Right renal pelvis (tissue), 4 donors: ENCODE measurements at places on chromosomes 3 and 15. TPM values are rescaled to one million over a fixed set of nuclear protein-coding genes. Genes with fewer than 3 reads are reported as not detected.
A peak's percentile ranks its signal among the peaks of the same experiment; 100 is the strongest.

DNA sequence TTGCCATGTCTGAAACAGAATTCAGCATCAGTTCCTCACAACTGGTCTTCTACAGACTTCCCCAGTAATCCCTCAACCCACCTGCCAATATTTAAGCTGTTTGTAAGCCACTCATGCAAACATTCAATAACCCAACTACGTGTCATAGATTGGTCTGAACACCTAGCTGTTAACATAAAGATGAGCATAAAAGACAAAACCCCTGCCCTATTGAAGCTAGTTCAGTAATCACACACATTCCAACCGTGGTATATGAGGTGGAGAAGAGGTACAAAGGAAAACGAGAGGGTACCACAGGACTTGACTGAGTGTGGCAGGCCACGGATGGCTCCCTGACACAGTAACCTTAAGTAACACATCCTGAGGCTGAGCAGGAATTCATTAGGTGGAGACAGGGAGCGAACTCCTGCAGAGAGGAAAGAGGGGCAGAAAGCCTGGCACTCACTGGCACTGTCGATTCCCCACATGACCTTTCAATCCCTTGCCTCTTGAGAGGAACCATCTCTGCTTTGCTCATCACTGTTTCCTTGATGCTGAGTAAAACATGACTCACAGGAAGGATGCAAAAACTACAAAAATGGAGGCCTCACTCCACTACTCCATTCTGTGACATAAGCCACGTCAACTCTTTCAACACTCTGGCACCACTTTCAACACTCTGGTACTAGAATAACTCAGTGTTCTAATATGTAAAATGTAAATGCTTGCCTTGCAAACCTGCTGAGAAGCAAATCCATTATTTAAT is 31.3 kb downstream of the RPN1 start:
- no peak for DNase-seq

DNA sequence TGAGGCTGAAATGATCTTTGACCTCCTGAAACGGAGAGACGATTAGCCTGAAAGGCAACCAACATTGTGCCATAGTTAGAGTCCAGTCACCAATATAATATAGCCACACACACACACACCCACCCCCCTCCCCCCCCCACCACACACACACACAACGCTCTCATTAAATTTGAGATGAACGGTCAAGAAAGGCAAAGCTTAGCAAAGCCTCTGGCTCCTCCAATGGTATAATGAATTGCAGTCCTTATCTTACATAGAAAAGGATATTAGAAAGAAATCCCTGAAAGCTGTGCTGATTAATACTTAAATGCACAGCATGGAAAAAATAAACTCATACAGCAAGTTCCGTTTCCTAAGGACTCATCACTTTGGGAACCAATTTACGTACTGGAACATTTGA is 876 bp upstream of the ZNF385D start:
- DNase-seq, result no peak

GRCh38 chr3:169613895-169614294 is 49.6 kb downstream of the MECOM start:
- DNase-seq, result no peak

- DNase-seq, result no peak
Observed at GRCh38 chr15:90866800-90867199, 1.6 kb upstream of the FURIN start.

CYP1A2 gene
- 0.08 TPM for polyA plus RNA-seq

DNA sequence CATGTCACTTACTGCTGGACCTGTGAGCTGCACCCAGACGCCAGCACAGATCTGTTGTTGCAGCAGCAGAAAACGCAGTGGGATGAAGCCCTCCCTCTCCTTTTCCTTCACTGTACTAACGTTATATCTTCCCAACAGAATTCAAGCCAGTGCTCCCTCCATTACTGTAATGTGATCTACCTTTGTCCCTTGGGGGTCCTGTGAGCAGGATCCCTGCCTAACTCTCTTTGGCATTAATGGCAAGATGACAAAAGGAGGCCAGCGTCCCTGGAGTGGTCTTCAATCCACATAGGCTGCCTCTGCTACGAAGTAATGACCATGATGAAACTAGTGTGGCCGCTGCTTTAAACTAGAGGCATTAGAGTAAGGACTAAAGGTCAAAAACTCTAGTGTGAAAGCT is 69.3 kb upstream of the SOX14 start:
- DNase-seq, result no peak

SKIL gene
- polyA plus RNA-seq, result 39.4 TPM

DNA sequence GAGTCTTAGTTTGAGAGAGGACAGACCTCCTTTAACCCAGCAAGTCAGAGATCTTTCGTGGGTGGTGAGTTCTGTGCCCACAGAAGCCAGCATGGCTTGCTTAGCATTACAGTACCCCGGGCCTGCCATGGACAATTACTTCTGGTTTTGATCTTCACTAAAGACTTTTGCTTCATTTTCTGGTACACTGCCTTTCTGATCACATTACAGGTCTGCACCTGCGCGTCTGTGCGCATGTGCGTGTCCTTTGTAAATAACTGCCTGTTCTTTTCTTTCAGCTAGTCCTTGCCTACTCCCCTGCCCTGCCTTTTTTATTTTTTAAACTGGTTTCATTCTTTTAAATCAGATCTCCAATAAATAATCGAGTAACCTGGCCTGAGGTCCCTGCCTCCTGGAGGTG is 57.1 kb upstream of the CMTM8 start:
- DNase-seq, result no peak

FGF12 gene
- 7.5 TPM for polyA plus RNA-seq

GRCh38 chr3:124837730-124838186 is 49.4 kb downstream of the ITGB5 start:
- DNase-seq, result no peak

DNA sequence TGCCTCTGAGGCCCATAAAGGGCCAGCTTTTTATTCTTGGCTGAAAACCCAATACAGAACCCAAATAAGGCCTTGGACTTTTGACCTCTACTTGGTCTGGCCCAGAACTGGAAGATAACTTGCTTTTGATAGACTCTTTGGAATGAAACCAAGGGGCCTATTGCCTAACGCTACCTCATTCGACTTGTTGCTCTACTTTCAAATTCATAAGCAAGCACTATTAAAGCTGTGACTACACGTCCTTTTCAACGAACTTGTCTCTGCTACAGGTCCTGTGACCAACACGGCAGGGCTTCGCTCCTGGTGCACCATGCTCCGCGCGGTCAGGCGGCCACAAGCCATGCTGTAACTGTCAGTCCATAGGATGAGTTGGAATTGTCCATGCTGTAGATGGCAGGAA is 385.4 kb downstream of the MFSD1 start:
- DNase-seq, result no peak

GRM2 gene
- 0.56 TPM for polyA plus RNA-seq

GRCh38 chr15:101121511-101122090 is 130.2 kb downstream of the CHSY1 start:
- DNase-seq, result peak; percentile 53

GRCh38 chr3:71797455-71797854 is 12.5 kb upstream of the PROK2 start:
- no peak for DNase-seq

CLDN16 gene
- 45.0 TPM for polyA plus RNA-seq

DHX36 gene
- 88.6 TPM for polyA plus RNA-seq

MST1R gene
- 1.4 TPM for polyA plus RNA-seq

DNA sequence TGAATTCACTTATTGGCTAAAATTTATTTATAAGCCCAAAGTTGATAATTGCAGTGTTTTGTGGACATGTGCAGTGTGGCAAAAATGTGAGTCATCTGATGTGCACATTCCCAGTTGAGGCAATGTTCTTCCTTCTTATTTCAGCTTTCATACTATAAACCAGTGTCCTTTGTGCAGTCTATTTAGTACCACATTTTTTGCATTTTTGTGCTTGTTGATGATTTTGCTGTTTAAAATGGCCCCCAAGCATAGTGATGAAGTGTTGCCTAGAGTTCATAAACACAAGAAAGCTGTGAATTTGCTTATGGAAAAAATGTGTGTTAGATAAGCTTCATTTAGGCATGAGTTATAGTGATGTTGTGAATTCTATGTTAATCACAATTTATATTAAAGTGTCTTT is 19.4 kb upstream of the IL20RB start:
- no peak for DNase-seq

GRCh38 chr3:192514081-192514753 is 213.1 kb downstream of the FGF12 start:
- DNase-seq, result peak; percentile 67

GRCh38 chr3:192947421-192947820 is 29.8 kb upstream of the MB21D2 start:
- DNase-seq, result no peak

GRCh38 chr3:59285560-59285959 is 235.7 kb upstream of the CFAP20DC start:
- no peak for DNase-seq

DNA sequence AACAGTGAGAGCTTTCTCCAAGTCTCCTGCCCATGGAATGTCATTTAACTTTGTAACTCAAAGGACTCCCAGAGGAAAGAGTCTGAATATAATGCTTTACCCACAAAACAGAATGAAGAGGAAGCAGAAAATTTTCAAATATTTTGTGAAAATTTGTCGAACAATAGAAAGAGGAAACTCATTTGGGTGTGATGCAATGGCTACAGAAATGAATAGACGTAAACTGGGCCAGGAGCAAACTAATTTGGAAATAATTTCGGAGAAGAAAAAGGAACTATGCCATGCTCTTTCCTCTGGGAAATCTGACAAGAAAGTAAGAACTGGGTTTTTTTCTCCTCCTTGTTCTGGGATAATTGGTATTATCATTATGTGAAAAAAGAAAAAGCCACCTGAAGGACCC is 11.2 kb upstream of the SUMF1 start:
- DNase-seq, result no peak

DNA sequence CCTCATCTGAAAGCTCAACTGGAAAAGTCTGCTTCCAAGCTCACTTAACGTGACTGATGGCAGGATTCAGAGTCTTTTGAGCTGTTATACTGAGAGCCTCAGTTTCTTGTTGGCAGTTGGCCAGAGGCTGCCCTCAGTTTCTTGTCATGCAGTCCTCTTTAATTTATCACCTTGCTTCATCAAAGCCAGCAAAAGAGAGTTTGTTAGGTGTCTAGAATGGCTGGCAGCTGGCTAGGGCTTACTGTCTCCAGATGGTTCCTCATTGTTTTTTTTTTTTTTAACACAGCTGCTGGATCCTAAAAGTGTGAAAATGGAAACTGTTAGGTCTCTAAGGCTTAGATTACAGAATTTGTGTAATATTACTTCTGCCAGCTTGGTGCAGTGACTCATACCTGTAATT is 310.6 kb downstream of the PDCD6IP start:
- no peak for DNase-seq

NAALADL2 gene
- polyA plus RNA-seq, result 25.9 TPM

DNA sequence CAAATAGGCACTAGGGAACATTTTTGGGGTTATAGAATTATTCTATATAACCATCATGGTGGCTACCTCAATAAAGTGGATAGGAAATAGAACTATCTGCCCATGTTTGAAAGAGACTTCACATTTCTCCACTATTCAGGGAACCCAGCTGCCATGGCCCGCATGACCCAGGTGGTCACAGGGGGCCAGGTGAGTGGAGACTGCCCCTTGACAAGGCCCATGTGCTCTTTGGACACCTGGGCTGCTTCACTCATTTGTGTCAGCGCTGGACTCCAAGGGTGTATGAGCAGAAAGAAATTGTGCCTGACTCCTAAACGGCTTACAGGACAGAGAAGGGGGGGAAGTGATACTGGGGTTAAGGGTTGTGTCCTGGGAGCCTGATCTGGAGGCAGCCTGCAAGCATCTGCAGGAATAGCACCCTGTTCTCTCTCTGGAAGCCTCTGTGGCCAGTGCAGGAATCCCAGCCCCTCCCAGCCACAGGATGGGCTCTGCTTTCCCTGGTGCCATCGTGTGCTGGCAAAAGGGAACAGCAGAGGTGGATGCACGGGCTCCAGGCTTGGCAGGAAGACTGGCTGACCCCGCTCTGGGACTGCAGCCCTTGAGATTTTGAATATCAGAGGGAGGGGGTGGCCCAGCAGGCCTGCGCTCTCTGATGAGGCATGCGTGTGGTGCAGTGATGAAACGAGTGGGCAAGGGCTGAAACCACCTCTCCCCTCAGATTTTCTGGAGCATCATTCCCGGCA is 9.1 kb upstream of the C3orf22 start:
- no peak for DNase-seq

SCG5 gene
- 16.3 TPM for polyA plus RNA-seq

- no peak for DNase-seq
Observed at GRCh38 chr15:85318048-85318731, 62.2 kb upstream of the AKAP13 start.

DNA sequence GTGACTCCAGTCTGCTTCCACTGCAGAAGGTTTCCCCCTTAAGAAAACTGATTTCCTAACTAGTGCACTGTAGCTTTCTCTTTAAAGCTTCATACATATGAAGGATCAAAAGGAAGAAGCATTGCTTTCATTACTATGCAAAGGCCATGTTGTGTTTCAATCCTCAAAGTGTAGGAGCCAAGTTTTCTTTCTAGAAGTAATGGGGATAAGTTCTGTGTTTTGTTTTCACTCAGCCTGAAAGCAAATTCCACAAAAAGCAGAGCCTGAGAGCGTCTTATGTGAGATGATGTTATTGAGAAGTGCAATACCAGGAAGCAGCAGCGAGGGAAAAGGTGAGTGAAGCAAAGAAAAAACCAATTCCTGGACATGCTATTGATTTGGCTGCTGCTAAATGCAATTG is 99.7 kb downstream of the GMNC start:
- DNase-seq, result no peak

DNA sequence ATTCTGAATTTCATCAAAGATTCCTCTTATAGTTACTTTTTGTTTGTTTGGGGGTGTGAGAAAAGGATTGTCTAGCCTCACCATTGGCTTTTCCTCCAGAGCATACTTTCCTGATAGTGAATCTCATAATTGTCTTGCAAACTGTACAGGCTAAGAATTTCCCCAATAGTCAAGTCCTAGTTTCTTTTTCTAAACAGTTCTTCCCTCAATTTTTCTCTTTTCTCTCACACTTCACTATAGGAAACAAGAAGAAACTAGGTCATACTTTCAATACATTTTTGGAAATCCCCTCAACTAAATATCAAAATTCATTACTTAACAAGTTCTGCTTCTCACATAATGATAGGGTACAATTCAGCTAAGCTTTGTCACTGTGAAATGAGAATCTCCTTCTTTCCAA is 241.9 kb downstream of the IL20RB start:
- DNase-seq, result no peak

DNA sequence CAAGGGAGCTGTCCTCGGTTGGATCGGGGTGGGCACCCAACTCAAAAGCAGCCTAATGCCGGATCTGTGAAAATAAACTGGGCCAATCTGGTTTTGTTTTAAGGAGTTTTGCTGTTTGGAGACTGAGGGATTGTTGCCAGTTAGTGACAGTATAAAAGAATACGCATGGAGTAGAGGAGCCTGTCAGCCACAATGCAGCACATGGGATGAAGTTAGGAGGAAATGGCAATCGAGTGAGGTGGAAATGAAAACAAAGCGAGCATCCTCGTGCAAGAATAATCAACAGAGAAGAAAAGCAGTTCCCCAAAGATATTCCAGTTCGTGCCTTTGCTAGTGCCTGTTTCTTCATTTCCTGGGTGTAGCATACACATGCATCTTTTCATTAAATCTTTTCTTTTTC is 108.4 kb upstream of the RORA start:
- no peak for DNase-seq

- DNase-seq, result peak; percentile 53
Observed at GRCh38 chr3:194730365-194730764, 44.7 kb downstream of the FAM43A start.

- no peak for DNase-seq
Observed at GRCh38 chr3:7683426-7683825, 818.2 kb upstream of the LMCD1 start.

FNDC3B gene
- polyA plus RNA-seq, result 72.9 TPM

CHRM5 gene
- 0.13 TPM for polyA plus RNA-seq

HCLS1 gene
- 6.7 TPM for polyA plus RNA-seq
